ENCODE measurements at places on chromosomes 3 and 15.

DNA sequence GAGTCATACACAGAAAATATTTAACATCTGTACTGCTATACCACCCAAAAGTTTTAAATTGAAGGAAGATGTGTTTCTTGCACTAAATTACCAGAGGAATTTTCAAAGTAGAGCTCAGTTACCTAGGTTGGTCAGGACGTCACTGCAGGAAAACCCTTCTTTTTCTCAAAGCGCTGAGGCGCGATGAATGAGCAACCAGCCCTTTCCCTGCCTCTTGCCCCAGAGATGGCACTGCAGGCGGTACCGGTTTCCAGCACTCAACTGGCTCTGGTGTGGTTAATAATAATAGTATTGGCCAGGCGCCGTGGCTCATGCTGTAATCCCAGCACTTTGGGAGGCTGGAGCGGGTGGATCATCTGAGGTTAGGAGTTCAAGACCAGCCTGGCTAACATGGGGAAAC, 49.3 kb downstream of the HES1 start:
- DNase-seq, result no peak

DNA sequence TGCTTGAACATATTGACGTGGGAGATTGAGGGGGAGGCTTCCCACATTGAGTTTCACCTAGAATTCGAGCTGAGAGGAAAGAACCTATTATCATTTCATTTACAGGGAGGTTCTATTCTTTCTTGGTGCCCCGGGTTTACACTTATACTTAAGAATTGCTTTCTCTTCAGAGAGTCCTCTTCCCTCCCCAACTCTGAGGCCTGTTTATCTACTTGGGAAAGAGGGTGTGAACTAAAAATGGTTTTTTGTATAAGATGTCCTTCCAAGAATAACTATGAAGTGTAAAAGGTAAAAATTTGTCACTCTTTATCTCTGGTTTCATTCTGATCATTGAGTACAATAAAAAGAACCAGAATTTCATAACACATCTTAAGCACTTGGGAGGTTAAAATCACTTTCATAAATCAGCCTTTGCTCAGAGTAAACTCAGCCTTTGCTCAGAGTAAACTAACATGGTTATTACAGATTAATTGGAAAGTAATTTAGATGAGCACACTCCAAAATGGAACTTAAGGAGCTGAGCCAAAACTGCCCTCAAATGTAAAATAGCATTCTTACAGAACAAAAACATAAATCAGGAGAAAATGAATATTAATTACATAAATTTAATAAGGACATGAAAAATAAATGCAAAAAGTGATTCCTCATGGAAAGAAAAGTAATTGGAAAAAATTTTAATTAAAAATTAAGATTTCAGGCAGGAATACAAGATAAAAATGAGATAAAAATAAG, 75.2 kb downstream of the GADL1 start:
- DNase-seq, result no peak

DNA sequence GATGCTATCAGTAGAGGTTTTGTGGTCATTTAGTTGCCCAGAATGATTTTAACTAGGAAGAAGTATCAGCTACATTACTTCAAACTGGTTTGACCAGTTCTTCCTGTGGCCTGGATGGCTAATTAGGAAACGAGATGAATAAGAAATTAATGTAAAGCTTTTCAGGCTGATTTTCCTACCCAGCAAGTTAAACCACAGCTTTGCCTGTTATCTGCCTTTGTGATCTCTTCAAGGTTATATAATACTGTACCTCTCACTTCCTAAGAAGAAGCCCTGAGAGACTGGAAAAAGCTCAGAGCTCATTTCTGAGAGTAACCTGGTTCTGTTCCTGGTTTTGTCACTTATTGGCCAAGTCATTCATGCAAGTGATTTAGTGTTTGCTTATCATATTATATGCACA, 782.2 kb upstream of the GOLIM4 start:
- DNase-seq, result no peak

DNA sequence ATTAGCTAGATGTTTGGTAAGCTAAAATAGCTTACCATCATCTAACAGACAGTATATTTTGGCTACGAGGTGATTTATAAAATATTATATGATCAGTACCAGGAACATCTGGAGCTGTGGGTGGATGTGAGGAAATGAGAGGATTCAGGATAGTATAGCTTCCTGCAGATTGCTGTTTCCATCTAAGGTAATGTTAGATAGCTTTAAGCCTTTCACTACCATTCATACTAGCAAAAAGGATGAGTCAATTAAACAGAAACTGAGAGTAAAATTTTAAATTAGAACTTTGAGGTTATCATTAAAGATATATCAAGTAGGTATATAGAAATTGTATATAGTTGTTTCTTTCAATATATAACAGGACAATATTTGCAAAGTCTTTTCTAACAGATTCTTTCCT, 8.0 kb downstream of the ZBTB20 start:
- no peak for DNase-seq
